ENCODE measurements at places on chromosomes 3 and 15. TPM values are rescaled to one million over a fixed set of nuclear protein-coding genes. Genes with fewer than 3 reads are reported as not detected.

The CNTN3 gene
- total RNA-seq = 3.6 TPM

The CD47 gene
- total RNA-seq = 110 TPM

The IL12A gene
- total RNA-seq = 0.90 TPM

The WDR49 gene
- not detected for total RNA-seq

The RTP3 gene
- not detected for total RNA-seq

The TTC23 gene
- 29.8 TPM for total RNA-seq

The SELENOK gene
- total RNA-seq = 37.1 TPM

The FAM174B gene
- 0.56 TPM for total RNA-seq

The MSL2 gene
- total RNA-seq = 20.8 TPM

The BCHE gene
- total RNA-seq = 1.6 TPM

The STRIT1 gene
- not detected for total RNA-seq

The GOLGA6L6 gene
- not detected for total RNA-seq

The GXYLT2 gene
- 11.4 TPM for total RNA-seq

The CCDC191 gene
- total RNA-seq = 0.83 TPM

Data from IMR-90 (cell line).